ENCODE measurements at places on chromosomes 16 and 17.

GRCh38 chr17:17221329-17221728, 15.2 kb upstream of the PLD6 start:
- DNase-seq, result no peak

- DNase-seq, result no peak
Observed at GRCh38 chr16:27579087-27579980, 29.4 kb downstream of the KATNIP start.

DNA sequence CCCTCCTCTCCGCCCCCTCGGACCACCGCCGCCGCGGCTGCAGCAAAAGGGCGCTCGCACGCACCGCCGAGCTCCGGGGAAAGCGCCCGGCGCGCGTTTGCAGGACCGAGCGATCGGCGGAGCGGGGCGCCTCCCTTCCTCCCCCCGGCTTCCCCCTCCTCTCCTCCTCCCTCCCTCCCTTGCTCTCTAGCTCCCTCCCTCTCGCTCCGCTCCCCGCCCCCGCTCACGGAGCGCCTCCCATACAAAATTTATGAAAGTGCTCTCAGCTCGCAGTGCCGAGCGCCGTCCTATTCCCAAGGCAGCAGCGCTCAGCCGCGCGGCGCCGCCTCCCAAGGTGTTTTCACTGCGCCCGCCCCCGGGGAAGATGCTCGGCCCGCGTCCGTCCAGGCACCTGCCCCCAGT, at the start of gene RTN4RL1:
TSS of gene RTN4RL1 (minus strand) at position 115 of the 402 bp plus-strand sequence. CDS start 469 bp downstream, outside the sequence.
- peak; percentile 75 for DNase-seq

GRCh38 chr17:40194821-40195220, 17.6 kb downstream of the RAPGEFL1 start:
- no peak for DNase-seq

DNA sequence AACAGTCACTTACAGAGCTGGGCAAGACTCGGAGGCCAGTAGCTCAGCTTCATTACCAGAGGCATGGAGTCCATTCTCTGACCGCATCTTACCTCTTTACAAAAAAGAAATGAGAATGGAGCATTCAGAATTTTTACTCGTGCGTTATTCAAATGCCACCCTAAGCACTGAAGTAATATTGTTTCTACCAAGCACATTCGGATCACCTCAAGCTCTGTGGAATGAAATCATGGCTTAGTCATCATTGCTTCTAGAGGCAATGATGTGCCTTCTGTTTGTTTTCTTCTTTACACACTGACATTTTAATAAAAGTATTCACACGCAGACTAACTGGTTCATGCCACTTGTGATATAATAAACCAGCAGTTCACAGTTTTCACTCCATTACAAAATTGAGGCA, 206.8 kb downstream of the PHKB start:
- DNase-seq, result no peak

GRCh38 chr16:67883872-67884261, 818 bp upstream of the NRN1L start:
- no peak for DNase-seq

DNA sequence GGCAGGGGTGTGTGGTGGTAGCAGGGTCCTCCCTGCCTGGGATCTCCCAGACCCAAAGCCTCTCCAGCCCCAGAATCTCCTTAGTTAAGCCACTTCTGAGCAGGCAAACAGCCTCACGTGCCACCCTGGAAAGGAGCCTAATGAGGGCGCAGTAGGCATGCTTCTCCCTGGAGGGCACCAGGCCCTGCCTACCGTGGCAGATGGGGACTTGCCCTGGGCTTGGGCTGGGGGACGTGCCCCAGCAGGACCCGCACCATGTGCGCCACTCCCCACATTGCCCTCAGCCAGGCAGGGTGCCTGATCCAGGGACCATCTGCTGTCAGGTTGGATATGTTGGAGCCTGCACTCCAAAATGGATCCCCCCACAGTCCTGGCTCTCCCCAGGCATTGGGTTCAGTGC, 14.2 kb downstream of the FAM83G start:
- no peak for DNase-seq

- DNase-seq, result peak; percentile 75
Observed at GRCh38 chr17:35088356-35088880, 24.9 kb upstream of the RFFL start.

GRCh38 chr17:72151565-72152386, 31.0 kb downstream of the SOX9 start:
- DNase-seq, result peak; percentile 85

DNA sequence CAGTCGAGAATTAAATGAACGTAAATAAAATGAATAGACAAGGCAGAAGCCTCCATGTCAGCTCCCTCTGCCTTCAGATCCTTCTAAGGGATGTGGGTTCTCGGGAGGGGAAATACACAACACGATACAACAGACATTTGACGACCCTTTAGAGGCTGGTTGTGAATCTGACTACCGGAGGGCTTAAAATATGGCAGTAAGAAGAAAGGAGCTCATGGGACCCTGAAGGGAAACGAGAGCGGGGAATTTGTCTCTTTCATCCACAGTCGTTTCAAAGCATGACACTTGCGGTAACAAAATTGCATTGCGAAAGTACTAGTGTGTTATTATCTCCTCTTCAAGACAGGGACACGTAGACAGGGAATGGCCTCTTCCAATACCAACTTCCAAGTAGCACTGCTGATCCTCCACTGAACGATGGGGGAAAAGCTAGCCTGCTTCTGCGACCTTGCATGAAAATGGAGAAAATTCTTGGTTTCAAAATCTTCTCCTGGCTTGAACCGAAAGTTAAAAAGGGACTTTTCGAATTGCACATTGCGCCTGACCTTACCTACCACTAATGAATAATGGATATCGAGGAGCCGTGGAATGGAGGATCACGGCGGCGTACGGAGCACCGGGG, 1.2 kb upstream of the TNRC6C start:
- no peak for DNase-seq

DNA sequence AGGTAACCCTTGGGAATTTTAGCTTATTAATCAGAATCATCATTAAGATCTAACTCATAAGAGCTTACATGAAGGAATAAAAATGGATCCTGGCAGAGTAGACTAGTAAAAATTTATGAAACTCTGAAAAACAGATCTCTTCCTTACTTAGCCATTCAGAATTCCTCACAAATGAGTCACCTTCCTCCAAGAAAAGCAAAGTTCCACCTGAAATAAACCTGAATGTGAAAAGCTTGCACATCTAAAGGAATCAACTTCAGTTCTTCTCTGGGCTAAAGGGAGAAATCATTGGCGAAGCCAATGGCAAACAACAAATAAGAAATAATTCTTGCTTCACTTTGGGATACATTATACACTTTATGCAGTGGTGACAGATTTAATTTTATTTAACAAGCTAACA, 22.7 kb downstream of the MYO1D start:
- DNase-seq, result no peak

GRCh38 chr17:16150251-16150856, 65.0 kb downstream of the NCOR1 start:
- no peak for DNase-seq

- no peak for DNase-seq
Observed at GRCh38 chr17:30278032-30278431, 13.7 kb downstream of the BLMH start.

- no peak for DNase-seq
Observed at GRCh38 chr17:76562734-76563148, 22.9 kb downstream of the PRCD start.

DNA sequence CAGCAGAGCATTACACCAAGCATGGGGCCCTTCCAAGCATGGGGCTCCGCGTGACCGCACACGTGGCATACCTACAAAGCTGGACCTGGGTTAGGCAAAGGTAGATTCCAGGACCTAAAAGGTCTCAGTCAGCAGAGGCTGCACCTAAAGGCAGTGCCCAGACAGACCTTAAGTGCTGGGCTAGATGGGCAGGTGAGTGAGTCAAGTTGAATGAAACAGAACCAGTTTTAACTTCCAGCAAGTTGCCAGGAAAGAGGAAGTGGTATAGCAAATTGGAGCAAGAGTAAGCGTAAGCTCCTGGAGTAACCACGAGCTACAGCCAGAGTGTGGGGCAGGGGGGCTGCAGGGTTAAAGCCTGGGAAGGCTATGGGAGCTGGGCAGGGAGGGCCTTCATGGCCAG, 49.5 kb downstream of the SRCIN1 start:
- no peak for DNase-seq

DNA sequence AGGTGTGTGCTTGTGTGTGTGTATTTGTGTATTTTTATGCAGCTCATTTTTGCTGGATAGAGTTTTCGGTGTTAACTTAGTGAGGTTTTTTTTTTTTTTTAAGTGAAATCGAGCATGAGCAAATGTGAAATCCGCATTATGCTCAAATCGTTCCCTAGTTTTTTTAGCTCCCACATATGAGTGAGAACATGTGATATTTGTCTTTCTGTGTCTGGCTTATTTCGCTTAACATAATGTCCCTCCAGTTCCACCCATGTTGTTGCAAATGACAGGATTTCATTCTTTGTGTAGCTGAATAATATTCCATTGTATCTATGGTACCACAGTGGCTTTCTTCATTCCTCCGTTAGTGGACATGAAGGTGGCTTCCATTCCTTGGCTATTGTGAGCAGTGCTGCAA, 1103.3 kb upstream of the EEF2KMT start:
- DNase-seq, result no peak

- DNase-seq, result no peak
Observed at GRCh38 chr16:72511171-72511570, 339.2 kb upstream of the PMFBP1 start.

DNA sequence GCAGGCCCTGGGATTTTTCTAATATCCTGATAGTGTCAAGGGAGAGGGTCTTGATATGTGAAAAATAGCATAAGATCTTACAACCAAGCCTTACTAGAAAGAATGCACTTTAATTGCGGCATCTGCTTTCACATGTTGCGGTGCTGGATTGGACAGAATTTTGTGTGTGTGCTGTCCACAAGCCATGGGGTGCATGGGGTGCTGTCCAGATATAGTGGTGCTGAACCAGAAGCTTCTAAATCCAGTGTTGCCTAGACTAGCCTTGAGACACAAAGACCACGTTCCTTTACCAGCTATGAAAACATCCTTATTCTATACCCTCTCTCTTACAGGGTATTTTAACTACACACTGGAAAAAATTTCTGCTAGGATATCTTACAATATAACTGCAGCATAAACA, 244.0 kb downstream of the TMEM114 start:
- no peak for DNase-seq

DNA sequence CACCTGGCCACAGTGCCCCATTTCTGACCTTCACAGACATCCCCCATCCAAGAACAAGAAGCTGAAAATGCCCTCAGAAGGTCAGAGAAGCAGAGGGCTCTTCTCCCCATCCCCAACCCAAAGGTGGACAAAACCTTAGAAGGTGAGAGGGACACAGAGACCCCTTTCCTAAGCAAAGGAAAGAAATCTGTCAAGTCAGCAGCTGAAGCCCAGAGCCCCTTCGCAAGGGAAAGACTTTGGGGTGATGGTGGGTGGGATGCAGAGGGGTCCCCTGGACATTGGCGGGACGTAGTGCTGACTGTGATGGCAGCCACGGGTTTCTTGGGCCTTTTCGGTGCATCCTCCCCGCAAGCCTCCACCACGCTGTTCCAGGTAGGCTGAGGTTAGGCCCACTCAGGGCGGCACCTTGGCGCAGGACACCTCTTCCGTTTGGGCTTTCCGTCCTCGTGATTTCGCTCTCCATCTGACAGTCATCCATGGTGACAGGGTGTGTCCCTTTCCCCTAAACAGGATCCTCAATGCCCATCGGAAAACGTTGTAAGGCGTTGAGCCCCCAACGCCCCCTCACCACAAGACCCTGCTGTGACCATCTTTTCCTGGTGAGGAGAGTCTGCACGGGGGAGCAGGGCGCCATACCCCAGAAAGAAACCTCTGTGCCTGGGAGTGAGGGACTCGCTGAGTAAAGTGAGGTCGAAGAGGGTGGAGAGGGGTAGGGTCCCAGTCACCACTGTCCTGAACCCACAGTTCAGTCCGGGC, 10.7 kb upstream of the GSDMA start:
- DNase-seq, result no peak

Measured in putamen (tissue), 1 donor.